ENCODE measurements at places on chromosomes 11 and 22.

- DNase-seq, result no peak
Measured at GRCh38 chr11:21965221-21965620, 227.7 kb upstream of the ANO5 start.

GRCh38 chr11:121482231-121483129 is 29.7 kb upstream of the SORL1-AS1 start:
- DNase-seq, result peak; percentile 40

DNA sequence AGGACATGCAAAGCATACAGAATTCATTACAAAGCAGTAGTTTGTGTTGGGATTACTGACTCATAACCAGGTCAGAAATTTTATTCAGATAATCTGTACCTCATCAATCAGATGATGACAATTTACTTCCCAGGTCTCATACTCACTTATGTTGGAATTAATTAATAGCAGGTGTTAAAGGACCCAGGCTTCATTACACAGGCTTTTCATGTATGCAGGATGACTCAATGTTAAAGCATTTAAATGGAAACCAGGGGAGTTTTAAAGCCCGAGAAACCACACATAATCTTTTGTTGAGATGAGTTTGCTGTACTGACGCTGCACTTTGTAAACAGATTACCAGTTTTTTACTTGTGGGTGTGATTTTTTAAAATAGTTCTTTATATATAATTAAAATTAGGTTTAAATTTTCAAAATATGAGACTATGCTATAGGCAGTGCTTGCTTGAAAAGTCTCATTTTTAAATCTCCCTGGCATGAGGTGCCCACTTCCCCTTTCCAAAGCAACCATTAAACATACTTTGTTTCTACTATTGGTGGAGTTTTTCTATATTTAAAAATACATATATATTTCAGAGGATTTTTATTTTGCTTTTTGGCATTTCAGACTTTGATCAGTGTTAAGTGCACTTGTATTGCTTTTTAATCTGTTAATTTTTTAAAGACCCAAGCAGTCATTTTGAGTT is 41.0 kb downstream of the CEP57 start:
- DNase-seq, result no peak

- DNase-seq, result no peak
Measured at GRCh38 chr11:106014620-106015019, 7.4 kb downstream of the MSANTD4 start.

GRCh38 chr11:65427691-65428577 is 5.3 kb downstream of the NEAT1 start:
- no peak for DNase-seq

GRCh38 chr11:68994894-68995285 is 14.1 kb upstream of the MRGPRD start:
- no peak for DNase-seq

GRCh38 chr11:110856996-110857812 is 145.0 kb upstream of the ARHGAP20 start:
- no peak for DNase-seq

GRCh38 chr11:17770917-17771316 is 36.3 kb downstream of the KCNC1 start:
- no peak for DNase-seq

- no peak for DNase-seq
Measured at GRCh38 chr11:104907521-104908185, 9.4 kb upstream of the CASP12 start.

- DNase-seq, result no peak
Measured at GRCh38 chr11:31450841-31451240, 58.6 kb downstream of the IMMP1L start.

DNA sequence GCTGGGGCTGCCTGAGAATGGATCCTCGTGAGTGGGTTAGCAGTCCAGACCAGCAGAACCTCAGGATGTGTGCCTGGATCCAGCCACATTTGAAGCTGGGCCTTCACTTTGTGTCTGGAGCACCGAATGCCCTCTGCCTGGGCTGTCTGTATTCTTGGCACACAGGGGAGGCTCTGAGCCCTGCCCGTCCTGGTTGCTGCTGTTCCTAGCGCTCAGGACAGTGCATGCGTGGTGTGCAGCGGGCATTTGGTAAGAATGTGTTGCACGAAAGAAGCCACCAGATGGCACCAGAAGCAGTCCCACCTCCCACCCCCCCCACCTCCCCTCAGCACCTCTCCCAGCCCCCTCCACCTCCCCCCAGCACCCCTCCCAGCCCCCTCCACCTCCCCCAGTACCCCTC is 4.1 kb upstream of the MAPK11 start:
- DNase-seq, result no peak

- no peak for DNase-seq
Measured at GRCh38 chr11:8282631-8283030, 19.0 kb upstream of the LMO1 start.

DNA sequence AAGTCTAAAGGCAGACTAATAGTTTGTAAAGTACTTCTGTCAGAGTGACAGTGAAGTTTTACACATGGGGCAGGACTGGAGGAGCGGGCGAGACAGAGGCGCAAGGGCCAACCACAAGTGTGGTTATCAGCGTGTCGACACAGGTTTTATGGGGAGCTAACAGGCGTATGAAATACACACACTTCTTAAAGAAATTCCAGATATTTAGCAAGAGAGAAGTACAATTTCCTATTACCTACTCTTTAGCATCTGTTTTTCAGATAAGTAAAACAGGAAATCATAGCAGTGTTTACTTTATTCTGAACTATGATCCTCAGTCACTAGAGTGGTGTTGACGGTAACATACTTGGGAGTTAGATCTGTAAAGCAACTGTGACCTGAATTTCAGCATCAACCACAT is 22.5 kb downstream of the VSIG10L2 start:
- no peak for DNase-seq

- DNase-seq, result no peak
Measured at GRCh38 chr11:92413757-92414513, 189.3 kb downstream of the FAT3 start.

DNA sequence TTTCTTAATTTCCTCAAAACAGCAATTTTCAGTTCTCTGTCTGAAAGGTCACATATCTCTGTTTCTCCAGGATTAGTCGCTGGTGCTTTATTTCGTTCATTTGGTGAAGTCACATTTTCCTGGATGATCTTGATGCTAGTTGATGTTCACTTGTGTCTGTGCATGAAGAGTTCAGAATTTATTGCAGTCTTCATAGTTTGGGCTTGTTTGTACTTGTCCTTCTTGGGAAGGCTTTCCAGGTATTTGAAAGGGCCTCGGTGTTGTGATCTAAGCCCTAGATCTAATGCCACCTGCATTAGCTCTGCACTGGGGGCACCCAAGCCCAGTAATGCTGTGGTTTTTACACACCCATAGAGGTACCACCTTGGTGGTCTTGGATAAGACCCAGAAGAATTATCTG is 228.9 kb downstream of the GUCY1A2 start:
- no peak for DNase-seq

DNA sequence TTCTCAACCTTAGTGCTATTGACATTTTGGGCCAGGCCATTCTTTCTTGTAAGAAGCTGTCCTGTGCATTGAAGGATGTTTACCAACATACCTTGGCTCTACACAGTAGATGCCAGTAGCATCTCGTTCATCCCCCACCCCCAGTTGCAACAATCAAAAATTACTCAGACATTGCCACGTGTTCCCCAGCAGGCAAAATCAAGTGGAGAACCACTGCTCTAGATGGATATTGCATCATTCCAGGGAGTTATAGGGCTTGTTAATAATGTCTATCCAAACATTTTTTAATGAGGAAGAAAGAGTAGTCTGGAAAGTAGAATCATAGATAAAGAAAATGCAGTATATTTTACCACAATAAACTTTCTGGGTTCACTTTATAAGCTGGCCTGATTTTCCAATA is 64.1 kb downstream of the PRMT3 start:
- no peak for DNase-seq

DNA sequence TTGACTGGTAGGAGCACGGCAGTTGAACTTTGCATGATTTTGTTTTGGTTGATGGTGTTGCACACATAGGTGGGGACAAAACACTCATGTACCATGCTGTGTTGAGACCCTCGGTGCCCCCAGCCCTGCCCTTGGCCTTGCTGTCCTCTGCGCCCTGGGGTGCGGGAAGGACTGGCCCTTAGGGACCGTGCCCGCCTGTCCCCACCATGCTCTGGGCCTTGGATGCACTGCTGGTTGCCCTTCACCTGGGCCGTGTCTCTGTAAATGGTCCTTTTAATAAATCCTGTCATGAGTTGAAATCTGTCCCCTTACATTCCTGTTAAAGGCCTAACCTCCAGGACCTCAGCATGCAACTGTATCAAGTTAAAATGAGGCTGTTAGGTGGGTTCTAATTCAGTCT is 102.3 kb upstream of the ANO1 start:
- DNase-seq, result no peak

GRCh38 chr11:117479372-117479771 is 151.7 kb downstream of the CEP164 start:
- DNase-seq, result no peak

GRCh38 chr11:61542024-61542461 is 33.5 kb downstream of the LRRC10B start:
- DNase-seq, result no peak

- no peak for DNase-seq
Measured at GRCh38 chr11:64436000-64436399, 77.0 kb downstream of the RPS6KA4 start.

DNA sequence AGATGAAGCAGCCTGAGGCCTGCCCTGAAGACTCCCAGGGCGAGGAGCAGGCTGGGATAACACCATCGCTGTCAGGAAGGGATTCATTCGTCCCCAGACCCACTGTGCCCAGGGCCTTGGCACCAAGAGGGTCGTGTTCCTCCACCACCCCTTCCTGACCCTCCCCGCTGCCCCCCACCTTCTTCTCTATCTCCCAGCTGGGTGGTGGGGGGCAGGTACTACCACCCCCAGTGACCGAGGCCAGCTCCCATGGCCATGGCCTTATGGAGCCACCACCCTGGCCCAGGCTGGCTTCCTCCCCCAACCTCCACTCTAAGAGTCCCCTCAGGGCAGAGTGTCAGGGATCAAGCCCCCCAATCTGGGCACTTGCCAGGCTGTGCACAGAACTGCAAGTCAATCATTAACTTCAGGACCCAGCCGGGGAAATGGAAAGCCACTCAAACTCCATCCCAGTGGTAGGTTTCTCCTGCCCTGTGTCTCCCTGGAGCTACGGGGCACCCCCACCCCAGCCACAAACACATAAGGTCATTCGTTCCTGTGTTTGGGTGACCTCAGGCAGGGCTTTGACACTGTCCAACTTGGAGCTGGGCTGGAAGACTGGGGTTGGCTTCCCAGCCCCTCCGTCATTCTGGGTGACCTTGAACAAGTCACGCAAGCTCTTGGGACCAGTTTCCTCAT is 33.3 kb upstream of the WNT11 start:
- DNase-seq, result no peak

DNA sequence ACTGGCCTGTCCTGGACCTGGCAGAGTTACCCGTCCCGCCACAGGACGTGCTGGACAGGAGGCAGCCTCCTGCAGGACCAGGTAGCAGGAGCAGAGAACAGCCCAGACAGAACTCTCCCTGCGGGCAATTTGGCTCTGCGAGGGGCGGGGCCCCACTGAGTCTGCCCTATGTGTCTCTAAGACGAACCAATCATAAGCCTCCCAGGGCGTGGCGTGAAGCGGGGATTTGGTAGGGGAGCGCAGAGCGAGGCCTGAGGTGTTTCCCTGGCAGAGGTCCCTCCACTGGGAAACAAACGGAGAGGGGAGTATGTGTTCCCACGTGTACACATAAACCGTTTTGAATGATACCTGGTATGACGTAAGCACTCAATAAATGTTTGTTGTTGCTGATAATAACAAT is 7.4 kb downstream of the CD82 start:
- DNase-seq, result no peak

DNA sequence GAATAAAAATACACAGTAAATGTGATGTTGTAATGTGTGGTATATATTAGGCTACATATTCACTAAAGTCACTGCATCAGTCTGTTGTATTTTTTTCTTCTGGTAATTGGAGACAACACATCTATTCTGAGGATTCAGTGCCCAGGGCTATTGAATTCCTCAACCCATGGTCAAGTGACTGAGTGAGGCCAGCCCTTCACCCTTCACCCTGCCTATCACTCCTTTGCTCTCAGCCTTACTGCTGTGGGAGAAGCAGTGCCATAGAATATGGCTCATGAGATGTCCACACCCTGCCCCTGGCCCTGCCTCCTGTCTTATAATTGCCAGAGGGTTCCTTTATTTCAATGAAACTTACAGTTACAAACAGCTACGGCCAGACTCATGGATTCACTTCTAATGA is 295.6 kb downstream of the NTM start:
- DNase-seq, result no peak

- peak; percentile 49 for DNase-seq
Measured at GRCh38 chr11:910589-911030, at the start of gene CHID1. TSS of gene CHID1 (minus strand) at chr11:910810. CDS start at chr11:904816, 5,994 bp downstream.

- no peak for DNase-seq
Measured at GRCh38 chr11:12287374-12288211, 89.8 kb upstream of the PARVA start.

DNA sequence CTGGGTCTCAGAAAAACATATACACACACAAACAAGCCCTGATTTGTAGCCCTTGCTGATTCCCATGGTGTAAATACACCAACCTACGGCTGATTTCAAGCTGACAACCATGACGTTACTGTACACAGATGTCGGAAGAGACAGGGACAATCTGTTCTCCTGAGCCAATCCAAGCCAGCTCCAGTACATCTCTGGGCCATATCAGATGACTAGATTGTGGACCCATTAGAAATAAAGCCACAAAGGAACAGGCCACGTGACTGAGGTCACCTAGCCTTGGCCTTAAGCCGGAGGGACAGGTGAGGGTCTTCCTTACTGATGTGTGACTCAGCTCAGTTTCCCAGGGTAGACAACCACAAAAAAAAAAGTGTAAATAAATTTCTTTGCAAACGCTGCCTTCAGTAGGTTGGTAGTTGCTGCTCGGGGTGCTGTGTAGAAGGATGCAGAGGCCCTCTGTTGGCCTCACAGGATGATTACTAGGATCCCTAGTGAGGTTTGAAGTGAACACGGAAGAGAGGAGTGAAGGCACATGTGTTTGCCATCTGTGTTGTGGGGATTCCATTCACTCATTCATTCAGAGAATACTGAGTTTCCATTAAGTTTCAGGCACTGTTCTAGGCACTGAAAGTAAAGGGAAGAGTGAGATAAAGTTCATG is 99.0 kb upstream of the LARGE1 start:
- no peak for DNase-seq

DNA sequence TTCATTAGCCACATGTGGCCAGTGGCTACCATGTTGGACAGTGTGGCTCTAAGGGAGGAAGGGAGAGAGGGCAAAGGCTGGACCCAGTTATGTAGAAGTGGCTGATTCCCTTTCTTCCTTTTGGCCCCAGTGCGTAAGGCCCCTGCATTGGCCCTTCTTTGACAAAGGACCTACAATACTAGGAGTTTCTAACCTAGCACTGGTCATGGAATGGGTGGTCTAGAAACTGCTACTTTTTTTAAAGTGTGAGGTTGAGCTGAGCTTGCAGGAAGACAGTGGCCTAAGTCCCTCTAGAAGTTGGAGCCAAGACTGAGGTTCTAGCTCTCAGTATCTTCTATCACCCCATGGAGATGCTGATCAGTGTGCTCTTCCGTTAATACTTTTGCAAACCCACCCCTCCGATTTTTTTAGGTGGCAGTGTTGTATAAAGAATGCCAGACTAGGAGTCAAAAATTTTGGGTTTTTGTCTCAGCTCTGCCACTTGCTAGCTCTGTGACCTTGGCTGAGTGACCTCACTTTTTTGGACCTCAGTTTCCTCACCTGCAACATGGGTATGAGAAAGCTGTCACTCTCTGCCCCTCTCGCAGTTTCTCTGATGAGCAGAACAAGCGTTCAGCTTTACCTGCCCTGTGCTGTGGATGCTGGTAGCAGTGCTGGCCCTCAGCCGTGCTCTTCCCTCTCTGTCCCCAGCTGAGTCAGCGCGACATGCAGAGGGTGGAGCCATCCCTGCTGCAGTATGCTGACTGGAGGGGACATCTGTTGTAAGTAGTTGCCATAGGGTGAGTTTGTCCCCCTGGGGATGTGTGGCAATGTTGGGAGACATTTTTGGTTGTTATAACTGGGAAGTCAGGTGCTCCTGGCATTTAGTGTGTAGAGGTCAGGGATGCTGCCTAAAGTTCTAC is 6.9 kb downstream of the ACCS start:
- no peak for DNase-seq
